ENCODE measurements at places on chromosomes 5 and 9.
A peak's percentile ranks its signal among the peaks of the same experiment; 100 is the strongest.

- DNase-seq, result no peak
Measured at GRCh38 chr9:32371679-32372078, 12.8 kb upstream of the ACO1 start.

GRCh38 chr5:900781-901180, 8.1 kb downstream of the TRIP13 start:
- no peak for DNase-seq

GRCh38 chr5:177494346-177495195, 2.8 kb downstream of the PDLIM7 start:
- DNase-seq, result peak; percentile 91

DNA sequence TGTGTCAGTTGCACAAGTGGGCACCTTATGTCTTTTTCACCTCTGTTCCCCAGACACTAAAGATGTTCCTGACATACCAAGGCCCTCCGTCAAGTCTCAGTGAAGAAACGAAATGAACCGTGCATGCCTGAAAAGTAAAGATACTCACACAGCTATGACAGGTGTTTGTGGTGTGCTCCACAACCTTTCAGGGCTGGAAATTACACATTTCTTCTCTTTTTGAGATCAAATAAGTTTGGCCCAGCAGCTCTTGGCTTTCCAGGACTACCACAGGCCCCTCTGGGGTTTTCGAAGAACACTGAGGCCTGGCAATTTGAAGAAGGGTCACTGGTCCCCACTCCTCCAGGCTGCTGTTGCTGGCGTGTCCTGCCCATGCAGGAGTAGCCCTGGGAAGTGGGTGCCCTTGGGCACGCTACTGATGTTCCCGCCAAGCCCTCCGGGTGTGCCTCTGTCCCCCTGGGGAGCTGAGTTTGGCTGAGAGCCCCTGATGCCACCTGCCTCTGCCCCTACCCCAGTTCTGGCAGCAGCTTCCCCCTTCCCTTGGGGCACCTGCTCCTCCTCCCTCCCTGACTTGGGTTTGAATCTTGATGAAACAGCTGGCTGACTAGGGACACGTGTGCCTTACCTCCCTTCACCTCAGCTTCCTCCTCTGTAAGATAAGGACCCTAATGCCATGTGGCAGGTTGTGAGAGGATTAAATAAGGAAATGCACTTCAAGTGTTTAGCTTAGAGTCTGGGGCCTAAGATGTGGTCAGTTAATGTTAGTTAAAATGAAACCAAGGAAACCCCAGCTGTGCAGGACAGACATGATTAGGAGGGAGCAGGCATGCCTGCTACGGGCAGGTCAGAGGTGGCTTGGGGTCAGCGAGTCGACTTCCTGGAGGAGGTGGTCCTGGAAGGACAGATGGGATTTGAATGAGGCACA, 49.1 kb upstream of the GADD45G start:
- no peak for DNase-seq

DNA sequence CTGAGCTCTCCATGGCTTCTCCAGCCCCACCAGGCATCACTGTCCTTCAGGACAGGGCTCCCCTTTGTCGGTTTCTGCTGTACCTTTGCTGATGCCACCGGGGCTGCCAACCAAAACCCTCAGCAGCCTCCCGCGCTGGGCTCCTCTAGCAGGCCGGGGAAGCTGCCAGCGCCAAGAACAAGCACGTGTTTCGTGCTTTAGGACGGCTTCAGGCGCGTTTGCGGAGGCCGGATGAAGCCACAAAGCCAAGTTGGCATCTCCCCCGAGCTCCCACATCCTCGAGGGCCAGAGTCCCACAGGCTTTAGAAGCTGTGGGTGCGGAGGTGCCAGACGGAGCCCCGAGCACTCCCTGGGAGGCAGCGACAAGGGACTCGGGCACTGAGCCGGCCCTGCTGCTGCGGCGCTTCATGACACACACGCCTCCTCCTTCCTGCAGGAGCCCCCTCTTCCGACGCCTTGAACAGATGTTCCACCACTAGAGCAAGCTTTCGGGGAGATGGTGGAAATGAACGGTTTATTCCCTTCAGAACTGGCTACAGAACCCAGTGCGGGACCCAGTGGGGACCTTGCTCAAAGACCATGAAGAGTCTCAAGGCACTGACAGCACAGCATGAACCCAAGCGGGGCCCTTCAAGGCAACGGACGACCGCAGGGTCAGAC, 36.7 kb downstream of the SARDH start:
- no peak for DNase-seq

- peak; percentile 85 for DNase-seq
Measured at GRCh38 chr5:76836585-76836984, 13.2 kb upstream of the S100Z start.

GRCh38 chr5:32686799-32687498, 24.2 kb upstream of the NPR3 start:
- DNase-seq, result peak; percentile 21

- peak; percentile 52 for DNase-seq
Measured at GRCh38 chr9:38761339-38761738, 41.4 kb upstream of the FAM240B start.

- peak; percentile 27 for DNase-seq
Measured at GRCh38 chr9:77546376-77546950, 101.7 kb downstream of the GNA14 start.

GRCh38 chr9:99051406-99051805, 53.5 kb upstream of the TGFBR1 start:
- peak; percentile 21 for DNase-seq

DNA sequence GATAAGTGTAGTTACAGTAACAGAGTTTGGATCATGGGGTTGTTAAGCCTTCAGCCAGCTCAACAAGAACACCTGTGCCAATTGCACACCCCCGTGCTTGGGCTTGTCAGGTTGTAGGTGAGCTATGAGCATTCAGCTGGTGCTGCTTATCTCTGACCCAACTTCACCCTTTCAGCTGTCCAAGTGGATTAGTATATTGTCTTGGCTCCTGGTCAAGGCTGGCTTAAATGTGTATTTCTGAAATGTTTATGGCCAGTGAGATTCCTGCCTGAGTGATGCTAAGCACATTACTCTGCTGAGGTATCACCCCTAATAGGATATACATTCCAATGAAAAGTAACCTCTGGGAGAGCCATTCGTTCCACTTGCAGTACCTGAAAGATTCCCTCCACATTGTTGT, 44.2 kb upstream of the LMNB1 start:
- DNase-seq, result no peak

Measured in M059J (cell line).